Activated CD4-positive, alpha-beta T cell treated with anti-CD3 and anti-CD28 coated beads, Interleukin-2, amount 10 ng/mL, durations not matched to agents 24 days and 14 days (primary cell): ENCODE measurements at places on chromosomes 3 and 15.

DNA sequence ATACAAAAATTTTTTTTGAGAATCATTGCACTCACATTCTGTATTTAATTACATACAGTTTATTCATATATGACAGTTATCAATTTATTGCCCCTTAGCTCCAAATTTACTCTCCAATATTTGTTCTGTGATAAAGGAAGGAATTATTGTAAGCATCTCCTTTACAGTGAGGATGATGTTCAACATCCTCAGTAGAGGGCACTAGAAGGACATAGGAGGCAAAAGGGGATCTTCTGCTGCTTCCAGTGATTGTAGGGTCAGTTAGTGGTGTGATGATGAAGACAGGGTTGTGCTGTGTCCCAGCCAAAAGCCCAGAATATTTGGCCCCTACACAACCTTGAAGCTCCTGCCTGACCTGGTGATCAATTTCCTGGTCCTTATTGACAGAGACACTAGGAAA is 89.9 kb upstream of the DCBLD2 start:
- H3K36me3 ChIP-seq: no peaks in the 10 kb centered on the region
- no peaks in the 10 kb centered on the region for H3K4me1 ChIP-seq
- no peak overlapping the region for H3K27ac ChIP-seq
- H3K27me3 ChIP-seq: peaks cover 6% of the 10 kb centered on the region
- DNase-seq: no peak

GRCh38 chr3:50189989-50190388 is 1.4 kb upstream of the GNAT1 start:
- peaks cover 5% of the 10 kb centered on the region for H3K4me1 ChIP-seq
- no peak overlapping the region for H3K27ac ChIP-seq
- H3K36me3 ChIP-seq: no peaks in the 10 kb centered on the region
- DNase-seq: no peak

DNA sequence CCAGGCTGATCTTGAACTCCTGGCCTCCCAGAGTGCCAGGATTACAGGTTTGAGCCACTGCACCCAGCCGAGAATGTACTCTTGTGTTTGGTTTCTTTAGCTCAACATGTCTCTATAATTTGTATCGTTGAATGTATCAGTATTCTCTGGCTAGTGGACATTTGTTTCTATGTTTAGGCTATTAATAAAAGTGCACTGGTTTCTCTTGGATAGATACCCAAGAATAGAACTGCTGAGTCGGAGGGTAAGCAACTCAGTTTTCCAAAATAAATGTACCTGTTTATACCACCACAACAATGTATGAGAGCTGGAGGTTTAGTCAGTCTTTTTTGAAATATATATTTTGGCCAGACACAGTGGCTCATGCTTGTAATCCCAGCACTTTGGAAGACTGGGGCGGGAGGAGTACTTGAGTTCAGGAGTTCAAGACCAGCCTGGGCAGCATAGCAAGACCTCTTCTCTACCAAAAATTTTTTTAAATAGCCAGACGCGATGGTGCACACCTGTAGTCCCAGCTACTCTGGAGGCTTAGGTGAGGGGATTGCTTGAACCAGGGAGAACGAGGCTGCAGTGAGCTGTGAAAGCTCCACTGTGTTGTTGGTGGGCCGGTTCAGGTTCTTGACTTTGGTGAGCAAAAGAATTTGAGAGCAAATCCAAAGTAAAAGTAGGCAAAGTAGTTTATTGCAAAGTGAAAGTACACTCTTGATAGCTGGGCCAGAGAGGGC is 7.7 kb upstream of the IVD start:
- H3K27ac ChIP-seq: peak overlapping the region; percentile 72
- no peaks in the 10 kb centered on the region for H3K27me3 ChIP-seq
- H3K4me3 ChIP-seq: peak overlapping the region; percentile 63
- H3K4me1 ChIP-seq: peaks cover 21% of the 10 kb centered on the region

DNA sequence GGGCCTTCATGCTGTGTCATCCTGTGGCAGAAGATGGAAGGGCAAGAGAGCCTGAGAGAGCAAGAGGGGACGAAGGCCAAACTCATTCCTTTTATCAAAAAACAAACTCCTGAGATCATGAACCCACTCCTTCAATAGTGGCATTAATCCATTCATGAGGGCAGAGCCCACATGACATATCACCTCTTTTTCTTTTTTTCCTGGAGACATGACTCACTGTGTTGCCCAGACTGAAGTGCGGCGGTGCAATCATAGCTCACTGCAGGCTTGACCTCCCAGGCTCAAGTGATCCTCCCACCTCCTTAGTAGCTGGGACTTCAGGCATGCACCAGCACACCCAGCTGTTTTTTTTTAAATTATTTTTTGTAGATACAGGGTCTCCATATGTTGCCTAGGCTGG is 92.0 kb upstream of the RNU6-1 start:
- H3K4me1 ChIP-seq: no peaks in the 10 kb centered on the region
- DNase-seq: no peak
- H3K36me3 ChIP-seq: no peaks in the 10 kb centered on the region
- H3K27ac ChIP-seq: no peak overlapping the region

DNA sequence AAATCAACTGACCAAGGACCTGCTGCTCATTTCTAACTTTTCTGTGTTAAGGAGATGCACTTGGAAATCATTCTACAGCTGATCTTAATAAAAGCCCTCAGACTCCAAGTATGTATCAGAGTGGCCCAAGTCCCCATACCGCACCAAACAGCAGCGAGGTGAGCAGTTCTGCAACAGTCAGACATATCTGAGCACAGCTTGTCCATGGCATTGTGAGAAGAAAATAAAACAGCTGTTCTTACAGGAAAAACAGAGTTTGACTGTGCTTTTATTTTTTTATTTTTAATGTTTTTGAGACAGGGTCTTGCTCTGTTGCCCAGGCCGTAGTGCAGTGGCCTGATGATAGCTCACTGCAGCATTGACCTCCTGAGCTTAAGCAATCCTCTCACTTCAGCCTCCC is 131.8 kb downstream of the ADAMTS9 start:
- H3K4me1 ChIP-seq: no peaks in the 10 kb centered on the region
- H3K36me3 ChIP-seq: no peaks in the 10 kb centered on the region
- no peaks in the 10 kb centered on the region for H3K27me3 ChIP-seq
- H3K4me3 ChIP-seq: no peak overlapping the region
- no peak overlapping the region for H3K27ac ChIP-seq
- no peak for DNase-seq

DNA sequence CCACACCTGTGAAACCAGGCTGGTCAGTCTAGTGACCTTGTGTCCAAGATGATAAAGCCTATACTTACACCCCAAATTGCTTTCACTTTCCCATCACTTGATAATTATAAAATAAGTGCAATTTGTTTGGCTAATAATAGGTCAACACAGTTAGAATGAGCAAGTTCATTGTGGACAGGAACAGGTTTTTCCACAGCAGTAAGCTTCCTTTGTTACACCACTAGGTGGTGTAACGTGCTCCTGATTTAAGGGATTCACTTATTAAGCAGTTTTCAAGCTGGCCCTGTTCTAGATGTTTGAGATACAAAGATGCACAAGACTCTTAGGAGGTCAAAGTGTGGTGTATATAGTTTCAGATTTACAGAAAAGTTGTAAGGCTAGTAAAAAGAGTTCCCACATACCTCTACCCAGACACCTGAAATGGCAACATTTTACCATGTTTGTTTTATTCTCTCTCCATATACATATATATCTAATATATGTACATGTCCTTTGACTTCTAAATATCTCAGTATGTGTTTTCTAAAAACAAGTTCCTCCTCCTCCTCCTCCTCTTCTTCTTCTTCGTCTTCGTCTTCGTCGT is 6.8 kb upstream of the MFSD1 start:
- no peak for DNase-seq
- peaks cover 22% of the 10 kb centered on the region for H3K27me3 ChIP-seq
- H3K27ac ChIP-seq: no peak overlapping the region
- H3K36me3 ChIP-seq: no peaks in the 10 kb centered on the region

- peaks cover 22% of the 10 kb centered on the region for H3K27me3 ChIP-seq
- H3K36me3 ChIP-seq: no peaks in the 10 kb centered on the region
- H3K4me1 ChIP-seq: no peaks in the 10 kb centered on the region
These were observed 163.8 kb downstream of the SV2B start for GRCh38 chr15:91263632-91264531.

DNA sequence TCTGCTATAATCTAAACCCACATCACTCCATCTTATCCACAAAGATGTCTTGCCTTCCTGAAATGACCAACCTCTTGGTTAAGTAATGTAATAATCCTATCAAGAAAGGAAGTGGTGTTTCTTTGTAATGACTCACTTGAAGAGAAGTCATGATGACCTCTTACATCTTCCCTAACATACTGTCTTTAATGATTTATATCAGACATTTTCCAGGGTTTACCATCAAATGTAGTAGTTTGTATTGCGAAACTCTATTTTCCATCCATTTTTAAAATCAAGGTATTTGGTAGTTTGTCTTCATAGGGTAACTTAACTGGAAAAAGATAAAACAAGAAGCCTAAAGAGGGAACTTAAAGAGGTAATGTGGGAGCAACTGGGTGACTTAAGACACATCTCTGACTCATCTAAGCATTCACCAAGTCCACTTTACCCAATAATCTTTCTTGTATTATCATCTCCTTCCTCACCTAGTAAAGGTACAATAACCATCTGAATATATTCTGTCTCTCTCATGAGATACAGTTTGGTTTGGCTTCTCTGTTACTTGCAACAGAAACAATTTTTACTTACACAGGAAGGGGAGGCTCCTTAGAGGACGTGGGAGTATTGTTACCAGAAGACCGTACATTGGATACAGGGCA is 5.7 kb upstream of the MAPK6 start:
- H3K36me3 ChIP-seq: no peaks in the 10 kb centered on the region
- peak overlapping the region; percentile 88 for H3K27ac ChIP-seq
- DNase-seq: no peak
- peaks cover 8% of the 10 kb centered on the region for H3K27me3 ChIP-seq

- no peak overlapping the region for H3K27ac ChIP-seq
- no peaks in the 10 kb centered on the region for H3K27me3 ChIP-seq
- DNase-seq: no peak
These were observed 11.3 kb downstream of the EHD4 start for GRCh38 chr15:41961001-41961518.

DNA sequence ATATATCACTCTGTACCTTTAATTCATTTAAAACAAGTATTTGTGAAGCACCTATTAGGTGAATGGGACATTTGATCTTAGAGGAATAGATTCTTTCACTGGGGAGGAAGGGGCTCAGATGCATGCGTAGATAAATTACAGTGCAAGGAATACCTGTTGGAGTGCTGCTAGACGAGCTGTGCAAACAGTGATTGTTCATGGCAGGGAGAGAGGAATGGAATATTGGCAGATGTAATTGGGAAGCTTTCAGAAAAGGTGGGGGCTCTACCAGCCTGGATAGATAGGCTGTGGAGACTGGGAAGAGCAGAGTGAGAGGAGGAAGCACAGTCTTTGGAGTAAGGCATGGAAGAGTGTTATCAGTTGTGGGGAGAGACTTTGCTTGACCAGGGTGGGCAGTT is 116.8 kb downstream of the AKAP13 start:
- H3K4me1 ChIP-seq: peaks cover 29% of the 10 kb centered on the region
- no peak overlapping the region for H3K27ac ChIP-seq
- H3K4me3 ChIP-seq: no peak overlapping the region

DNA sequence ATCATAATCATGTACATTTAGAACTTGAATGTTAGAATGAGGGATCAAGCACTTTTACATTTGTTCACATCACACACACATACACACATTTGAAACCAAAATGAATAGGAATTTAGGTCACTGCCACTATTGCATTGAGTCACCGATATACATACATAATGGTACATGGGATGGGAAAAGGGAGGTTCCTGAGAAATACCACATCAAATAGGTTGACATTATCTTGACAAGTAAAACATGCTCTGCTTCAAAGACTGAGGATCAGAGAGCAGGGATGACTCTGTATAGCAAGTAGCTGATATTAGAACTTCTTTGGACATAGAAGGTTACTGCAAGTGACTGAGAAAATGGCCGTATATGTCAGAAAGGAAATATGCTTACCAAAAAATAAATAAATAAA is 847.2 kb downstream of the PLOD2 start:
- DNase-seq: no peak
- no peaks in the 10 kb centered on the region for H3K4me1 ChIP-seq
- H3K36me3 ChIP-seq: no peaks in the 10 kb centered on the region
- H3K27me3 ChIP-seq: no peaks in the 10 kb centered on the region

GRCh38 chr3:19934098-19934566 is at the start of gene EFHB:
EFHB (minus strand) TSS chr3:19934217; CDS start chr3:19934018, 199 bp downstream.
- no peaks in the 10 kb centered on the region for H3K36me3 ChIP-seq
- H3K27me3 ChIP-seq: no peaks in the 10 kb centered on the region
- peak within 1 kb of the TSS; percentile 83 for H3K27ac ChIP-seq
- H3K4me3 ChIP-seq: no peak within 1 kb of the TSS

GRCh38 chr3:117921411-117921810 is 1113.2 kb downstream of the IGSF11 start:
- no peak overlapping the region for H3K4me3 ChIP-seq
- H3K4me1 ChIP-seq: no peaks in the 10 kb centered on the region
- DNase-seq: no peak

GRCh38 chr15:70283511-70283910 is 185.8 kb upstream of the TLE3 start:
- no peak overlapping the region for H3K27ac ChIP-seq
- H3K36me3 ChIP-seq: no peaks in the 10 kb centered on the region
- H3K4me3 ChIP-seq: no peak overlapping the region
- peaks cover 10% of the 10 kb centered on the region for H3K4me1 ChIP-seq
- DNase-seq: no peak
- peaks cover 18% of the 10 kb centered on the region for H3K27me3 ChIP-seq

- no peak for DNase-seq
- H3K27me3 ChIP-seq: no peaks in the 10 kb centered on the region
- H3K4me3 ChIP-seq: no peak overlapping the region
- H3K4me1 ChIP-seq: no peaks in the 10 kb centered on the region
These were observed 786.7 kb upstream of the EPHA6 start for GRCh38 chr3:96027718-96028117.

DNA sequence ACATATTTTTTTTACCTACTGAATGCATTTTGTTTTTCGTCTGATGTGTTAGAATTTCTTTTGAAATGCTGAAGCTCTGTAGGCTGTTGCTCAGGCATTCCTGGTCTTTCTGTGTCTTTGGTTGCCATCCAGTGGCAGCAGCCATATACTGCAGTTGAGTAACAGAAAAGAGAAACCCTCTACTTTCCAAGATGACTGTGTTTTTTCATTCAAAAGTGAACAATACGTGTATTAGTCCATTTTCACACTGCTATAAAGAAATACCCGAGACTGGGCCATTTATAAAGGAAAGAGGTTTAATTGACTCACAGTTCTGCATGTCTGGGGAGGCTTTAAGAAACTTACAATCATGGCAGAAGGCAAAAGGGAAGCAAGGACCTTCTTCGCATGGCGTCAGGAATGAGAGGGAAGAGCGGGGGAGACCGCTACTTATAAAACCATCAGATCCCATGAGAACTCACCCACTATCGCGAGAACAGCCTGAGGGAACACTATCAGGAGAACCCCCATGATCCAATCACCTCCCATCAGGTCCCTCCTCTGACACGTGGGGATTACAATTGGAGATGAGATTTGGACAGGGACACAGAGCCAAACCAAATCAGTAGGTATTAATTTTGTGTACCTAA is 4.7 kb upstream of the GOLGA8B start:
- peaks cover 25% of the 10 kb centered on the region for H3K27me3 ChIP-seq
- H3K4me1 ChIP-seq: peaks cover 18% of the 10 kb centered on the region
- DNase-seq: peak; percentile 89
- H3K4me3 ChIP-seq: peak overlapping the region; percentile 86
- H3K27ac ChIP-seq: peak overlapping the region; percentile 64
